ENCODE measurements at places on chromosomes 1 and 21. TPM values are rescaled to one million over a fixed set of nuclear protein-coding genes. Genes with fewer than 3 reads are reported as not detected.

The KLHDC8A gene
- total RNA-seq, result not detected

The HTR6 gene
- not detected for total RNA-seq

The KRTAP10-5 gene
- not detected for total RNA-seq

The SMPDL3B gene
- total RNA-seq, result not detected

The EVA1B gene
- total RNA-seq, result 7.0 TPM

The PRDX6 gene
- total RNA-seq, result 232 TPM

The SEMA4A gene
- 0.49 TPM for total RNA-seq

The TEX38 gene
- total RNA-seq, result not detected

The RABGAP1L gene
- total RNA-seq, result 14.8 TPM

The HTR1D gene
- total RNA-seq, result not detected

The AK5 gene
- 10.9 TPM for total RNA-seq

The PTGS2 gene
- total RNA-seq, result 1.1 TPM

The KRTAP7-1 gene
- not detected for total RNA-seq

The SPRR2G gene
- total RNA-seq, result not detected

The SDHC gene
- total RNA-seq, result 466 TPM

The TNFRSF8 gene
- 0.82 TPM for total RNA-seq
